ENCODE measurements at places on chromosomes 5 and 9. TPM values are rescaled to one million over a fixed set of nuclear protein-coding genes. Genes with fewer than 3 reads are reported as not detected.

The SEMA5A gene
- total RNA-seq: 74.7 TPM

The RMRP gene
- total RNA-seq: 163,599 TPM

- peak; percentile 96 for DNase-seq
Observed at GRCh38 chr5:56019306-56020272, 24.8 kb upstream of the IL6ST start.

- DNase-seq: no peak
Observed at GRCh38 chr5:153390569-153390968, 99.9 kb upstream of the GRIA1 start.

DNA sequence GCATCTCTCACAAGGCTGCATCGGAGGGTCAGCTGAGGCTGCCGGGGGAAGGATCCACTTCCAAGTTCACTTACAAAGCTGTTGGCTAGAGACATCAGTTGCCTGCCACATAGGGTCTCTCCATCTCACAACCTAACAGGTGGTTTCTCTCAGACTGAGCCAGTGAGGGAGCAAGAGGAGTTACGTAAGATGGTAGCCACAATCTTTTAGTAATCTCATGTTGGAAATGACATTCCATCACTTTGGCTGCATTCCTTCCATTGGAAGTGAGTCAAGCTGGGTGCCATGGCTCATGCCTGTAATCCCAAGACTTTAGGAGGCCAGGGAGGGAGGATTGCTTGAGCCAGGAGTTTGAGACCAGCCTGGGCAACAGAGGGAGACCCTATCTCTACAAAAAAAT, 7.4 kb upstream of the GRK6 start:
- peak; percentile 82 for DNase-seq
